ENCODE measurements at places on chromosomes 11 and 22. TPM values are rescaled to one million over a fixed set of nuclear protein-coding genes. Genes with fewer than 3 reads are reported as not detected.

FOLR1 gene
- 0.42 TPM for total RNA-seq

SCARF2 gene
- total RNA-seq, result 3.5 TPM

DNA sequence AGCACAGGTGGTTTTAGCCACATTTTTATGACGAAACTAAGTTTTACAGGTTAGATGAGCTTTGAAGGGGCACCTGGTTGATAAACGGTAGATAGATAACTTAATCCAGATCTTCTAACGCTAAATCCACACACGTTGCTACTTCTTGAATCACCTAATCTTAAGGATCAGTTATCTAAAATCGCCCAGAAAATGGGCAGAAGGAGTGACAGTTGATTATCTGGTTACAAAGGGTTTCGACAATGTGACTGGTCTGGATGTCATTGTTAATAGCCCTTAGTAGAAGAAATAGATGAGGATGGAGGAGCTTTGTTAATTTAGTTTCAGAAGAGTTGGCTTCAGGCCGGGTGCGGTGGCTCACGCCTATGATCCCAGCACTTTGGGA lies 43.7 kb downstream of the SCGB1A1 start:
- no peaks in the 10 kb centered on the region for H3K27me3 ChIP-seq
- DNase-seq, result no peak
- H3K27ac ChIP-seq, result no peak overlapping the region
- H3K36me3 ChIP-seq, result no peaks in the 10 kb centered on the region
- H3K4me1 ChIP-seq, result peaks cover 6% of the 10 kb centered on the region
- H3K4me3 ChIP-seq, result no peak overlapping the region

GRCh38 chr22:19406281-19406811 lies 25.2 kb downstream of the HIRA start:
- no peaks in the 10 kb centered on the region for H3K36me3 ChIP-seq
- H3K27me3 ChIP-seq, result no peaks in the 10 kb centered on the region
- peaks cover 8% of the 10 kb centered on the region for H3K4me1 ChIP-seq
- no peak overlapping the region for H3K4me3 ChIP-seq
- no peak overlapping the region for H3K27ac ChIP-seq
- DNase-seq, result no peak

DNA sequence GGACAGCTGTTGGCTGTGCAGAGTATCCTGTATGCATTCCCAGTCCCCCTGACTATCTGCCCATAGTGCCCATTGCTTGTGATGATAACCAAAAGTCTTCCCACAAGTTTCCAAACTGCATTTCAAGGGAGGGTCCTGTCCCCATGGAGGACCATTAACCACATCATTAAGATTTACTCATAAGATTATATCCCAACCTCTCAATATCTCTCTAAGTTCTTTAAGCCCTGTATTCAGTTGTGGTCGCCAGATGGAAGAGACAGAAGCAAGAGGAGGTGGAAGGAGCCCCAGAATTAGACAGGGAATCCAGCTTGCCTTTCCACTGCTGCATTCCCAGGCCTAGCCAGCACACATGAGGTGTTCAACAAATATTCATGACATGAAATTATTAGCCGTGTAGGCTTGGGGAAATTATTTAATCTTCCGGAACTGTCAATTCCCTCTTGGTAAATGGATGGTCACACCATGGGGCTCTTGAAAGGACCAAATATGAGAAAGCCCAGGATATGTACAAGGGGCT lies 42.6 kb upstream of the TIMP3 start:
- H3K4me1 ChIP-seq, result peaks cover 33% of the 10 kb centered on the region
- DNase-seq, result no peak
- no peak overlapping the region for H3K4me3 ChIP-seq
